ENCODE measurements at places on chromosomes 5 and 9.

DNA sequence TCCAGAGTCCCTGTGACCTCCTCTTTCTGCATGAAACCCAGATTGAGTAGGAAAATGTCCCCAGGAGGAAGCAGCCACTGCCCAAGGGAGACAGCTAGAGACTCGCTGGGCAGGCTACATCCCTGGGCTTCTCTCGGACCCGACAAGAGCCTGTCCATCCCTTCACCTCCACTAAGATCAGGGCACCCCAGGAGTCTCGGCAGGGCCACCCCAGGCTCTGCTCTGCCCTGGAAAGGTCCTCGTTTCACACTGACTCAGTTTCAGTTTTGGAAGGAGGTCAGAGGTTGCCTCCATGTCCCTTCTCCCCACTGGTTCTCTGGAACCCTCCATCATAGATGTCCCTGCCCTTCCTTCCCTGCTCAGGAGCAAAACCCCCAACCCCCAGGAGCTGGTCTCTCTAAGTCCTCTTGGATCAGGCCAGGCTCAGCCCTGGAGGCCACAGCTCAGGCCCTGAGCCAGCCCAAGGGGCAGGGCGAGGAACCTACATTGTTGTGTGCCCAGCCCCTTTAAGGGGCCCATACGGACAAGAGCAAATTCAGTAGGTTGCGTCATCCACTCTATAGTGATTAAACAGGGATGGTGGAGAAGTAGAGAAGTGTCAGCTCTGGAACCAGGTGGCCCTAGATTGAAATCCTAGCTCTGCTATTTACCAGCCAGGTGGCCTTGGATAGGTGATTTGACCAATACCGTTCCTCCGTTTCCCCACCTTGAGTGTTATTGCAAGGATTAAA, 37.4 kb downstream of the C9orf50 start:
- DNase-seq, result no peak

GRCh38 chr9:92206488-92206887, 87.0 kb downstream of the IARS1 start:
- DNase-seq, result no peak

GRCh38 chr5:81140943-81141342, 92.2 kb upstream of the CKMT2 start:
- DNase-seq, result no peak

- no peak for DNase-seq
These were observed 14.9 kb upstream of the TMEM252 start for GRCh38 chr9:68555437-68556150.

DNA sequence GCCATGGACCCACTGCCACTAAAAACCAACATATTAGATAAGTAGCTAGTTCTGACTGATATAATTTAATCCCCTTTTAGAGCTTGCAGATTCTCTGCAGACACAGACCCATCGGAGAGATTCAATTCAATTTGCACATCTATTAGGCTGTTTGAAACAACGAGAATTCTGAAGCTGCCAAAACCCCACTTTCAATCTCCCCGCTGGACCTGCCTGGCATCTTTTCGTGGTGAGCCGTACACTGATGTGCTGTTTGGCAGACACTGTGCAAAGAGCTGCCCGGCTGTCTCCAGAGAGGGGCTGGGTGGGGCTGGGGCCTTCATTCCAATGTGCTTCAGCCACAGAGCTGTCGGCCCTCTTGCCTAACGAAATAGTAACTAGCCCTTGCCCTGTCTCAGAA, 42.1 kb upstream of the FAM240B start:
- no peak for DNase-seq
